SW 1271 (cell line): ENCODE measurements at places on chromosomes 6 and 20.

DNA sequence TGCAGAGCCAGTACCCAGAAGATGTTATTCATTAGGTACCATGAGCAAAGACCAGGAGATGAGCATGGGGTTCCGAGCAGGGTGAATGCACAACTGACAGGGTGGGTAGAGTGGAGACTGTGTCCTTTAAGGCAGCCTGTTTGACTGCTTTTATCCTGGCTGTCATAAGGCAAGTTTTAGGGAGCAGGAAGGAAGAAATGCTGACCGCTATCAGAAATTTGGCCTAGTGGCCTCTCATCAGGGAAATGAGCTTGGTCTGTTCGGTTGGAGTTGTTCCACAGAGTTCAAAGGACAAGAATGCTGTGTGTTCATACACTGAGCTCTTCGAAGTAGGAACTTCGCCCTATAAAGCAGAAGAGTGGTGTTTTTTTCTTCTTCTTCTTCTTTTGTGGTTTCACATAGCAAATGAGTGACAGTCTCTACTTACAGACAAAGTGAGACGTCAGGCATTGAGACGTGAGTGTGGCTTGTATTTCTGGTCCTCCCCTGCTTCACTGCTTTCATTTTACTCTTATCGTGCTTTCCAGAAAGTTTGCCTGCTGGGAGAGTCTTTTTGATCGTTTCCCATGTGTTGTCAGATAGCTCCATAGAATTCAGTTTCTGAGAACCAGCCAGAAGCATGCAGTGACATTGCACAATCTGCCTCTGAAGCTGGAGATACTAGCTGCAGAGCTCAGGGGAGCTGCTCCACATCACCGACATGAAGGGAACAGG is at the start of gene CASS4:
TSS of gene CASS4 (plus strand) at position 502 of the 714 bp plus-strand sequence. CDS start at position 701, 199 bp downstream.
- DNase-seq = no peak

DNA sequence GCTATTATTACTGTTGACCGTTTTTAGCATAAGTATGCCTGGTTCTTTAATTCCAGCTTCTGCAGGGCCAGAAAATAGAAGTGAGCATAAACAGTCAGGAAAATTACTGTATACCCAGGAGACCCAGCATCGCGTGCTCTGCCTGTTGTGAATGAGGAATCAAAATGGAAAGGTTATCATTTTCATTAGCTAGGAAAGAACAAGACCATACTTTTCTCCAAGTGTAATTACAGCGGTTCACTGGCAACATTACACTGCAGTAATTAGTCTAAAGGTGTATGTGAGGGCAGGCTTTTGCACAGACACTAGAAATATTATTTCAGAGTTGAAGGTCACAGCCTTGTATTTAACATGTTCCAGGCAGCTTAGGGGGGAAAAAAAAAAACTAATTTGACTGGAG is 403.8 kb upstream of the SOX4 start:
- DNase-seq = no peak

- no peak for DNase-seq
These were observed 37.2 kb upstream of the RNF24 start for GRCh38 chr20:4052554-4052953.

DNA sequence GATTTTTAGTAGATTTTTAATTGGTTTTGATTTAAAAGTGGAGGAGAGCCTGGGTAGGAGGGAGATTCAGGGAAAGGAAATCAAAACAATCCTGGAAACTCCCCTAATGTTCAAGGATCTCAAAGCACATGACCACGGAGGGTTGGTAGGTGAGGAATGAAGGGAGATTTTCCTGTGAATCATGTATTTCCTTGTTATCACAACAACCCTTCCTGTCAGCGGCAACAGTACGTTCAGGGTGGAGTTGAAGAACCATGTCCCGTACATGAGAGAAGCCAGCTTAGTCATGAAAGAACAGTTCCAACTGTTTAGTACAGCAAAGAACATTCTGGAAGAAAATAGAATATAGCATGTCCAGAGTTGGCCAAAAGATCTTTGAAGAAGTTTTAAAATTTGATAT is 79.4 kb upstream of the SCAF8 start:
- no peak for DNase-seq

DNA sequence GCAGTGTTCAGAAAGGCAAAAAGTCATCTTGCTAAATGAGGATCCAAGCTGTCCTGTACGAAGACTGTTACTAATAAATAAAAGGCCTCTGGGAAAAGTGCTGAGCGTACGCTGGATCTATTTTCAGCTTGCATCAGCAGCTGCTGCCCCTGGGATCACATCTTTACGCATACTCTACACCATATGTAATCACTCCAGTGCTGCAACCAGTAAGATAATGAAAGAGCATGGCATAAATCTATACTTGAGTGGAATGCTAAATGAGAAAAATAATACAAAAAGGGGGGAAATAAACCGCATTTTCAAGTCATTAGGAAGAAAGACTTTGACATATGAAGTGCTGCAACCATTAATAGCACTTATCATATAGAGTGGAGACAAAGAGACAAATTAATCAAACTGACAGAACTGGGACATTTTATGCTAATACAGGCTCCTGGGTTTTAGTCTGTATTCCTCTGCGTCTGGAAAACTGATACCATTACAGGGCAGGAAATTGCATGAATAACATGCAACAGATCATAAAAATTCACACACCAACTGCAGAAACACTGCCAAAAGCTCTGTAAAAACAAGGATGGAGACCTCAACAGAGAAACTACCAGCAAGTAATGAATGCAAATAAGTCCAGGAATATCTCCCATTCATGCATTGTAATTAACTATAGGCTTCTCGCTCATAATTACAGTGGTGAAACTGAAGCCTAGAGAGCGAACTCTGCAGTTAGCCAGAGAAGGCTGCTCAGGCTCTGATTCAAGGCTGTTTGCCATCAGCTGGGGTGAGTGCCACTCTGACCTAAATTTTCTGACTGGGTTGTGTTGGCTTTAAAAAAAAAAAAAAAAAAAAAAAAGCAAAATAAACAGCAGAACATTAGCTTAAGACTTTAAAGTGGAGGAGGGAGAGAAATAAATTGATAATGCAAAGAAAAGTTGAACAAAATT is 83.8 kb downstream of the GJA10 start:
- no peak for DNase-seq
